ENCODE measurements at places on chromosomes 2 and 18.

DNA sequence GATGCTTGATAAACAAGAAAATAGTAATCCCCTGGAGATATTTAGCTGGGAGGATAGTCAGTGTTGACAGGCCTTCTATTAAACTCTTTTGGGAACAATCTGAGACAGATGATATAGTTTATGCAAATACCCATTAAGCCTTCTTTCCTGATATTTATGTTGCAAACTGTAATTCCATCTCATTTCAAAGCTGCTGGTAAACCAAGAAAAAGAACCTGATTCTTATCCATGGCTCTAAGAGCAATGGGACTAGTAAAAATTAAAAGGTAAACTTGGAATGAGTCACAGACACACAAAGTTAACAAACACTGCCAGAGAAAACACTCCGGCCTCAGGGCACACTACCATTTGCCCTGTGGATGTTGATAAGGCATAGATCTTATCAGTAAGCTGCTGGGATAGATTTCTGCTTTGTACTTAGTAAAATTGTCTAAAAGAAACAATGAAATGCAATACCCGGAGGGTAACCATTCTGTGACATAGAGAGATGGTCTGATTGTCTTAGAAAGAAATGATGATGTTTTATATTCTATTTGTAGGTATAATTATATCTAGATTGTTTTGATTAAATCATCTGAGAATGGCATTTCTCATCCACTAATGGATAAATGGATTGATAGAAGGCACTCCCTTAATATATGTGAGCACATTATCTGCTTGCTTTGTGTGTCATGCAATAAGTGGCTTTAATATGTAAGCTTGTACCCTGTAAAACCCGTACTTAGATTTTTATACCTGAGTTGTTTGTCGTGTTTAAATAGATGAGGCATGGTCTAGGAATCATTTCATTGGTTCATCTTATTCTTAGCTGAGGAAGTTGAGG is 13.2 kb downstream of the GALR1 start:
- DNase-seq, result no peak

- no peak for DNase-seq
These were observed 4.5 kb downstream of the ZFP36L2 start for GRCh38 chr2:43221763-43222474.

DNA sequence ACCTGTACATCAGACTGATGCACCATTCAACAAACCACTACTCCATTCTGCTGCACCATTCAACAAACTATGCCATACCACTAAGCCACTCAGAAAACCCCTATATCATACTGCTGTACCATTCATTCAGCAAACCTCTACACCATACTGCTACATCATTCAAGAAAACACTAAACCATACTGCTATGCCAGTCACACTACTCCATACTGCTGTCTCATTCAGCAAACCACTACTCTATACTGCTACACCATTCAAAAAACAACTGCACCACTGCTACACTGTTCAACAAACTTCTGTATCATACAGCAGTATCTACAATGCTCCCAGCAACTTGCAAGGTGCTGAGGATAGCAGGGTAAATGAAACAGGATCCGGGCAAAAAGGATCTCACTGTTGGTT is 12.9 kb upstream of the SLC1A4 start:
- DNase-seq, result no peak

GRCh38 chr2:176082824-176083751 is 674 bp downstream of the EVX2 start:
- no peak for DNase-seq

DNA sequence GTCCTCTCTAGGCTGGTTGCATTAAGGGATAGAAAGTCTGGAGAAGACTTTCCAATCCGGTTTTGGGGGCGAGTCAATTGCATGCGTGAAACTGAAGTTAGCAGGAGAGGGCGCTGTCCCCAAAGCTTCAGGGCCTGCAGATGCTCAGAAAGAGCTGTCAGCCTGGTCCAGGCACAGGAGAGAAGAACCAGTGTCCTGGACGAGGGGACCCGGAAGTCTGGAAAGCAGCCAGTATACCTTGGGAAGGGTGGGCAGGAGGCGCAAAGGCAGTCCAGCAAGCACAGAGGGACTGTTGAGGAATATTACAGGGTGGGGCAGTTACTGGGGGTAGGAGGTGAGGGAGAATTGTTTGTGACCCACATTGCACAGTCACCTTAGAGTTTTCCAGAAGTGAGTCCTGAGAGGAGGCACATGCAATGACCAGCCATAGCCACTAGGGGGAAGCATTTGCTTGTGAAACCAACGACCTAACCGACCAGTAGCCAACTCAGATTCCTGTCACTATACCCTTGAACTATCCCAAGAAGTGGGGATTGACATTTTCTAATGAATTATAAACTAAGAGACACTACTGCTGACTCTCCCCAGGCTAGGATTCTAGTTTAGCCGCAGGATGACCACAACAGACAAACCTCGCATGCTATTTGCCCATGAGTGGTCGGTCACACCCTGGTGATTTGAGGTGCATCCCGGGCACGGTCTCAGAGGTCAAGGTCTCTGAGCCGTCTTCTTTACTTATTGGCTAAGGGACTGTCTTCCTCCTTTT is 172.8 kb downstream of the RDH14 start:
- peak; percentile 38 for DNase-seq

GRCh38 chr18:21820033-21820810 is 79.6 kb downstream of the MIB1 start:
- DNase-seq, result no peak

DNA sequence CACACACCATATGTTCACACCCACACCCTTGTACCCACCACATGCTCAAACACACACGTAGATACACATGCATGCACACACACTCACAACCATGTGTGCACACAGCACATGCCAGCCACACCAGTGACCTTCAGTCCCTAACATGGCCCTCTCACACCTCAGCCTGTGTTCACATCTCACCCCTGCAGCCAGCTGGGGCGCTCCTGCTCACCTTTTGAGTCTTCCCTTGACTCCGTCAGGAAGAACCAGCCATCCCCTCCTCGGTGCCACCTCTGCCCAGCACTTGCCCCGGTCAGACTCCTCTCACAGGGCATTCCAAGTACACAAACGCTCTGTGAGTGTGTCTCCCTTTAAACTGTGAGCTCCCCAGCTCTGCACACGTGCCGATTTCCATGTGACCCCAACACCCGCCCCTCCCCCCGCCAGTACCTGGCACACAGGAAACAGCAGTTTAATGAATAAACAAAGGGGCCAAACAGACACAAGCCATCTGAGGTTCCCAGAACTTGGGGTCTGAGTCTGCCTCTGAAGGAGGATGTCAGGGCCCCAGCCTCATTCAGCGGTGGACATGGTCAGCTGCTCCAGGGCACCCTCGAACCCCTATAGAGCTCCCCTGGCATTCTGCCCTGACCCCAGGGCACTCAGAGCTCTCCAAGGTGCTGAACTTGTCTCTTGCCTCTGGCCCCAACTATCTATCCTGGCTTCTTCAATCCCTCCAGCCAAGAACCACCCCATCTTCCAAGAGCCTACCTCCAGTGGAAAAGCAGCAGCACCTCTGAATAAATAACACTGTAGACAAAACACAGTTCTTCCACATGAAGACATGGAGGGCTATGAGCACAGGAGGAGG is 252.9 kb downstream of the ATAD2B start:
- DNase-seq, result no peak

DNA sequence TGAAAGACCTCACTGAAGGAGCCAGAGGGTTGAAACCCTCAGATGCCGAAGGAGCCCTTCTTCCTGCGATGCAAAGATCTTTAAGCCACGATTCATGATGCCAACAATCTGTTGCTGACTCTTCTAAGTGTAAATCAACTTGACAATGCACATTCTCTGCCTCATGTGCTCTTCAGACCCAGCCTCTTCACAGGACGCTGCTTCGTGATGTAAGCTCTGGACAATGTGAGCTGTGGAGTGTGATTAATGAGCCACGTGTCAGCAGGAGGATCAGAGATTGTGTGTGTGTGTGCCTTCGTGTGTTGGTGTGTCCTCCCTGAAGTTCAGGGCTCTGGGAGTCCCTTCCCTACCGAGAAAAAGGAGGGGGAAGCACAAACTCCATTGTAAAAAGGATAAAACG is 26.5 kb upstream of the TWIST2 start:
- no peak for DNase-seq

GRCh38 chr2:218711550-218711929 is 905 bp downstream of the TTLL4 start:
- no peak for DNase-seq

- no peak for DNase-seq
These were observed 62.9 kb downstream of the FHOD3 start for GRCh38 chr18:36360256-36360909.

DNA sequence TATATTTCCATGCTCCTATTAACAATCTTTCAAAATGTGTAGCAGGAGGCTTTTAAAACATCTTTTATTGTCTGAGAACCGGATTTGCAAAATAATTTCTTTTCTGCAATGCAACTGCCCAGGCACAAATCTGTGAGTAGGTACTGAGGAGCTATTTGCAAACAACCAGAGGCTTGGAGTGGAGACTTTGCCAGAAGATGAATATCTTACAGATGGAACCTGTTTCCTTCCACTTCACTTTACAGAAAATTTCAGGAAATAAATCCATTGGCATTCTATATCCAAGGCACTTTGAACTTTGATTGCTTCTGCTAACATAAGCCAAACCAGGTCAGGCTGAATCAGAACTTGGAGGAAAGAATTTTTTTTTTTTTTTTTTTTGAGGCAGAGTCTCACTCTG is 237.4 kb upstream of the REV1 start:
- no peak for DNase-seq

DNA sequence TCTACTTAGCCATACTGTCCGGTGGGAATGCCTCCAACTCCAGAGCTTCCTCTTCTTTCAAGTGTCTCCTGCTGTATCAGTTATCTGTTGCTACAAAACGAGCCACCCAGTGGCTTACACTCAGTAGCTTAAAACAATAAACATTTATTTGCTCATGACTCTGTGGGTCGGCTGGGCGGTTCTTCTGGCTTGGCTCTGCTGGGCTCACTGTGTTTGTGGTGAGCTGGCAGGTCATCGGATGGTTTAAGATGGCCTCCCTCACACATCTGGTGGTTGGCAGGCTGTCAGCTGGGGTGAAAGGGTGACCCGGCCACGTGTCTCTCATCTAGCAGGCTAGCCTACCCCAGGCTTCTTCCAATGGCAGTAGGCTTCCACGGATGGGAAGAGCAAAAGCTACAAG is 122.4 kb upstream of the SLC1A4 start:
- DNase-seq, result no peak

DNA sequence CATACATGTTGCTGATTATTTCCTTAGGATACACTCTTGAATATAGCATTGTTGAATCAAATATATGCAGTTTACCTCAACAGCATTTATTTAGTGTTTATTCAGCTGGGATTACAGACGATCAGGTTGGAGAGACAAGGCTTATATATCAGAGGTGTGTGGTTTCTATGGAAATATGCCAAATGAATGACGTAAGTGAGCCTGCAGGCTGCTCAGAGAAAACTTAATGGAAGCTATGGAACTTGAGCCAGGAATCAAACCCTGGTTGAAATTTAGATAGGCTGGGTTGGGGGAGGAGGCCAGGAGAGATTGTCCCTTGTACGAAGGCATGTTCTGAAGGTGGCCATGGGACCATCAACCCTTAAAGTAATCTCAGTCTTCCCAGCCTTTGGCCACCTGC is 79.5 kb downstream of the INPP4A start:
- no peak for DNase-seq

DNA sequence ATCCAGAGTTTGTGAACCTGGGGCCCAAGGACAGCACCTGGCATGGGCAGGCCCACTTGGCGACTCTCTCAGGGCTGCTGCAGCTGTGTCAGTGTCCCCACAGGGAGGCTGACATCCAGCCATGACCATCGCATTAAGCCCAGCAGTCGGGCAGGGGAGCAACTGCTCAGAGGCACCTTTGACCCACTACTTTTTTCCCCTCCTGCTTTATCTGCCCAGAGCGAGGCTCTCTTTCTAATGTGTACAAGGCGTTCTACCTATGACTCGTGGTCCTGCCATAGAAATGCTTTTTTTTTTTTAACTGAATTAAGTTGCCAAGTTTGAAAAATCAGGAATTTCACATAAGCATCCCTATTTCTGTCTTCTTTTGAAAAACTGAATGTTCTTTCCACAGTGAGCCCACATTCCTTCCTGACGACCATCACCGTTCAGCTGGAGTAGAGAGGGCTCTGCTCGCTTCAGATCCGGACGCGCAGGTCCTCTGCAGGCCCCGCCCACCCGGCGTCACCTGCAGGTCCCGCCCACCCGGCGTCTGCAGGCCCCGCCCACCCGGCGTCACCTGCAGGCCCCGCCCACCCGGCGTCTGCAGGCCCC is 403 bp upstream of the CLUL1 start:
- DNase-seq, result peak; percentile 77

GRCh38 chr2:241538838-241539615 is 19.5 kb upstream of the BOK start:
- DNase-seq, result no peak

- no peak for DNase-seq
These were observed 279.6 kb downstream of the CYRIA start for GRCh38 chr2:16386031-16386430.

DNA sequence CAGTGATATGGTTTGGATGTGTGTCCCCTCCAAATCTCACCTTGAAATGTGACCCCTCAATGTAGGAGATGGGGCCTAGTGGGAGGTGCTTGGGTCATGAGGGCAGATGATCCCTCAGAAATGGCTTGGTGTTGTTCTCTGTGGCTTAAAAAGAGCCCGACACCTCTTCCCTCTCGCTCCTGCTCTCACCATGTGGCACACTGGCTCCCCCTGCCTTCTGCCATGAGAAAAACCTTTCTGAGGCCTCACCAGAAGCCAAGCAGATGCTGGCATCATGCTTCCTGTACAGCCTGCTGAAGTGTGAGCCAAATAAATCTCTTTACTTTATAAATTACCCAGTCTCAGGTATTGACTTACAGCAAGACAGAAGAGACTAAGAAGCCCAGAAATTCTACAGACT is 357.1 kb downstream of the NRXN1 start:
- DNase-seq, result no peak

- DNase-seq, result no peak
These were observed 6.3 kb upstream of the NRP2 start for GRCh38 chr2:205675861-205676516.

DNA sequence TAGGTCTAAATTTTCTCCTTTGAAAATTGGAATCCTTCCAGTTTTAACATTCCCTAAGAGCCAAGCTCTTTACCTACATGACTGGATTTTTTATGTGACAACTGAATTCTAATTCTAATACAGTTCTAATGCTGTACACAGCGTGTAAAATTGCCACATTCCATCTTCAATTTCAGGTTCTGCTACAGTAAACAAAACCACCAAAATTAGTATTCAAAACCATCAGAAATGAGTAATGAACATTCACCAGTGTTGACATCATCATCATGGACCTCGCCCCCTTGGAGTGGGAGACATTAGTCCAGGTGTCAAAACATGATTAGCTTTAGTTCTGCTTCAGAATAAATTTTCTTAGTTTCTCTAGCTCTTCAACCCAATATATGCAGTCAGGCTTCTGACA is 133.6 kb downstream of the MBD2 start:
- DNase-seq, result no peak

GRCh38 chr2:27471961-27472360 is 17.6 kb downstream of the IFT172 start:
- no peak for DNase-seq

DNA sequence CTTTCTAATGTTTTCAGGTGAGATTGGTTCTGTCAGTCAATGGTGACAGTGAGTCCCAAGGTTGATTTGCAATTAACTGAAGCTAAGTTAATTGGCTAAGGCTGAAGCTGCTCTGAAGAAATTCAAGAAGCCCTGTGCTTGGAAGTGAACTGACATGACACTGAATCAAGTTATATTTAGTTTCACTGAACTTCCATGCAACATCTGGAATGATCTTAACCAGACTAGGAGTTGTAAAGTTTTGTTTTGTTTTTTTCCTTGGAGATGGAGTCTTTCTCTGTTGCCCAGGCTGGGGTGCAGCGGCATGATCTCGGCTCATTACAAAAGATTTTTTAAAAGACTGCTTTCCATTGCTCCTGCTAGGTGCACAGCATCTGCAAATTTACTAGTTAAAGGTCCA is 11.4 kb downstream of the SERPINB5 start:
- DNase-seq, result no peak
